ENCODE measurements at places on chromosomes 12 and 14. TPM values are rescaled to one million over a fixed set of nuclear protein-coding genes. Genes with fewer than 3 reads are reported as not detected.
A peak's percentile ranks its signal among the peaks of the same experiment; 100 is the strongest.

DNA sequence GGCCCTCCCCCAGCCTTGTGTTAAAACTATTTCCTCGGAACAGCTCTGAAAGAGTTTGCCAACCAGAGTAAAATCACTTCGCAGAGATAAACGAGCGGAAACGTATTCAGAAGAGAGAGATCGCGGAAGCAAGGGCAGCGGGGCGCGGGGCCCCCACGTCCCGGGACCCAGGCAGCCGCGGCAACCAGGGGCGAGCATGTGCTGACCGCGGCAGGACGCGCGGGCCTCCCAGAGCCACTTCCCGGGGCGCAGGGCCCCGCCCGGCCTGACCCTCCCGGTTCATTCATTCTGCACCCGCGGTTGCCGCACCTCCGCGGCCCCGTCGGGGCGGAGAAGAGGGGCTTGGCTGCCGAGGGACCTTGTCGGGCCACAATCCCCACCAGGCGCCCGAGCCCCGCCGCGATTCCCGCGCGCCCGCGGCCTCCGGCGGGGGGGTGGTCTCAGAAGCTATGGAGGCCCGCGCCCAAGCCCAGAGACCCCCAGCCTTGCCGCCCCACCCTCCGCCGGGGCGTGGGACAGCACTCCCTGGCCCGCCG lies 598 bp downstream of the UBE2N start:
- peak; percentile 33 for DNase-seq

GRCh38 chr12:94053676-94054075 lies 94.7 kb upstream of the PLXNC1 start:
- no peak for DNase-seq

DNA sequence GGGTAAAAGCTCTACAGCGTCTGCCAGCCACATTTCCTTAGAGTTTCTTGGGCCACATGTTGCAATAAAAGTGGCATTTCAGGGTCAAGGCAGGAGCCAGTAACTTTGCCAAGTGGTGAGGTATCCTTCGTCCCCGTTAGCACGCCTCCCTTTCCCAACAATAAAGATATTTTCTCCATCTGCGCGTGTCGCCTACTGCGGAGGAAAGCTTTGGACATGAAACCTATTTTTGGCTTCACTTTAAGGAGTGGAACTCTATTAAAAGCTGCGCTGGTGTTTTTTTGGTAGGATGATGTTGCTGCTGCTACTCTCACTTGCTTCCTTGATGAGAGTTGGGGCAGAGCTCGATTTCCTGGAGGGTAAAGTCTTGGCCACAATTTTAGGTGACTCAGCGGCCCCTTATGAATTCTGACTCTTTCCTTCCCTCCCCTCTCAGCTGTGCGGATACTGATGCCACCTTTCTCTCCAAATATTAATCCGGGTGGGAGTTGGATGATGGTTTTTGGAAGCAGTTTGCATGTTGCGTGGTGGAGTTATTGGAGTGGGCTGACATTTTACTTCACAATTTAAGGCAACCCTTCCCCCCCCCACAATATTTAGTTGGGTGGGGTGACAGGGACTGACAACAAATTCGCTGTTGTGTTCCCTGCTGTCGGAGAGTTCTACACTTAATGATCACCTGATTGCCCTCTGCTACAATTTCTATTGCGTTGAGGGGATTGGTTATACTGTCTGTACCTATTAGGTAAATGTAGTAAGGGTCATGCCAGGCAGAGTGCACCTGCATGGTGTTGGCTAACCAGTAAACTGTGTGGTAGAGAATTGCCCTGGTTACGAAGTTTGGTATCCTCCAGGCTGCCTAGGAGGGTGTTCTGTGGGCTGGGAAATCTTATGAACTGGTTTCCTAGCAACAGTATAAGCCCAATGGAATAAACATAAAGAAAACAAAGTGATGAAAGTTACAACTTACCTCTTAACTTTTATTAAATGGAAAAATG lies 1.1 kb downstream of the CCDC91 start:
- no peak for DNase-seq

DNA sequence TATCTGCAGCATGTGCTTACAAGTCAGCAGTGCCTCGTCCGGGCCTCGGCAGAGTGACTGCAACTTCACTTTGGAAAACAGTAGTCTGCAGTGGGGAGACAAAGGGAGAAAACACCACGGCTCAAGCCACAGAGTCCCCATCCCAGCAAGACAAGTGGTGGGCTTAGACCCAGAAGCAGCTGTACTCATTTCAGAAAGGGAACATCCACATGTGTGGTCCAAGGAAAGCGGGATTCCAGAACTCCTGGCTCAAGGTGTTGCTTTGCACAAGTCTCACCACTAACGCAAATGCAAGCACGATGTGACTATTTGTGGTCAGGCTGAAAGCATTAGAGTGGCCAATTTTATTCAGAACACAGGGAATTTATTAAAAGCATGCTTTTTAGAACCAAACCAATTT lies 198.3 kb downstream of the TTC7B start:
- no peak for DNase-seq

DNA sequence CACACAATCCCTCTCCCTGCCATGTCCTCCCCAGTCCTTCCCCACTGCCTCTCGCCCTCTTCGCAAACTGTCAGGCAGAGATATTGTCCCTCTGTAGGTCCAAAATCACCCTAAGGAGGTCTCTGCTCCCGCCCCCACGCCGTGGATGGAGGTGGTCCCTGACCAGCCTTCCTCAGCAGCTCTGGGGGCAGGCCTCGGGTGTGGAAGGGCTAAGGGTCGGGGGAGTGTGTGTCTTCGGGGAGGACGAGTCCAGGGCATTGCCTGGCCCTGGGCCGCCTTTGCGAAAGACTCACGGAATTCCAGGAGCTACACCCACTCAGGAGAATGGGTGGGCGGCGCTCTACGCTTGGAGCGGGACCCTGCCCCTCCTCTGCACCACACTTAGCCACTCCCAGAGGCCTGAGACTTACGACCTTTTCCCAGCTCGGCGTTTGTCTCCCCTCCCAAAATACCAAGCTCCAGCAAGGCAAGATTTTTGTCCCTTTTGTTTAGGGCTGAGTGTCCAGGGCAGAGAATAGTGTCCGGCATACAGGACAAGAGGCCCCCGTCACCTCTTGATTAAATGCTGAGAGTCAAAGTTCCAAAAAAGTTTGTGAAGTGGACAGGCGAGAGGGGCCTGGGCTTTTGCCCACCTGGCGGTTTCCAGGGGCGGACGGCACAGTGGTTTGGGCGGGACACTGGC lies 881 bp downstream of the PYGL start:
- no peak for DNase-seq

DNA sequence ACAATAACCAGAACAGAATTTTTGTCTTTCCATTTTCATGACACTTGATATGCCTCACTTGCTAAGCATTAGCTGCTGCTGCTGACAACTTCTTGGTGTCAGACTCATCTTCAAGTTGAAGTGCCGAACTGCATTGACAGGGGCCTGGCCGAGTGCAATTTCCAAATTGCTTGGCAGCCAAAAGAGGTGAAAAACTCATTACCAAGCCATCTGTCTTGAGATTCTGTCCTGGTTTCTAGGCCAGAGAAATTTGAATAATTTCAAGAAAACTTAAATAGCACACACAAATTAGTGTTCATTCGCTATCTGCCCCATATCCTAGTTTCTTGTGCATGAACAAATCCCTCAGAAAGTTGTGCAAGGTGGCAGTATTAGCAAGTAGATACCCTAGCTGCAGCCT lies 165.3 kb upstream of the RASSF8 start:
- no peak for DNase-seq

Gene RFX4
- not detected for total RNA-seq

DNA sequence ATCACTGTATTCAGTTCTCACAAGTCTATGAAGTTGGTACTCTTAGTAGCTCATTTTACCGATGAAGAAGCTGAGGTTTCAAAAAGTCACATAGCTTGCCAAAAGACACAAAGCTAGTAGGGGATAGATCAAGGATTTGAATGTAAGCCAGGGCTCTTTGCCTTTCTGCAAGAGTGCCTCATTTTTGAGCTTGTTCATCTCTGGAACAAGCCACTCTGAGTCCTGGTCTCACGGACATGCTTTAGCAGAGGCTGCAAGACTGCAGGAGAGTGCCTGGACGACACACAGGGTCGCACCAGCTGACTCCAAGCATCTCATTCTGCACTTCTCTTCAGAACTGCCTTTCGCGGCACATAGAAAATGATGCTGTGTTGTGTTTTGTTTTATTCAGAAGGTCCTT lies 3.7 kb downstream of the NUAK1 start:
- no peak for DNase-seq

- DNase-seq: no peak
Observed at GRCh38 chr12:90211017-90211416, 502.4 kb upstream of the ATP2B1 start.

Gene PRKCH
- total RNA-seq: 430 TPM

DNA sequence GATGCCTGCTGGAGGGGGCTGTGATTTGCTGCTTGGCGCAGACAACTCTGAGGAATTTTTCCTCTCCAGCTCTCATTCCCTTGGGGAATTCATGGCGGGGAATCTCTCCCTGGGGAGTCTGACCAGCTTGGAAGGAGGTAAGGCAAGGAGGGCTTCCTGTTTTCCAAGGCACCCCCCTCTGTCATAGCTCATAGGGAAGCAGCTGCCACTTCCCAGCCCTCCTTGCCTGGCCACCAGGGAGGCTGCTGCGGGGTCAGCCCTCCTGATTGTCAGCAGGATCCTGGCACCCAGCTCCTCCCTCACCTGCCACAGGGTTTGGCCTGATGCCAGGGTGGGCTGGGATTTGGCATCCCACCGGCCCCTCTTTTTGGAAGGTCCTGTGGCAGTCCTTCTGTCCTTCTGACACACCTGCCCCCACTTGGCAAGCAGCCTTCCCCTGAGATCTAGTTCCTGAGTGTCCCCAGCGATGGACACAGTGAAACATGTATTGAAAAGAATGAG lies 74.9 kb downstream of the TSPAN9 start:
- DNase-seq: no peak

GRCh38 chr12:132533584-132533958 lies 43.6 kb downstream of the FBRSL1 start:
- DNase-seq: no peak

Gene CCDC88C
- 260 TPM for total RNA-seq

DNA sequence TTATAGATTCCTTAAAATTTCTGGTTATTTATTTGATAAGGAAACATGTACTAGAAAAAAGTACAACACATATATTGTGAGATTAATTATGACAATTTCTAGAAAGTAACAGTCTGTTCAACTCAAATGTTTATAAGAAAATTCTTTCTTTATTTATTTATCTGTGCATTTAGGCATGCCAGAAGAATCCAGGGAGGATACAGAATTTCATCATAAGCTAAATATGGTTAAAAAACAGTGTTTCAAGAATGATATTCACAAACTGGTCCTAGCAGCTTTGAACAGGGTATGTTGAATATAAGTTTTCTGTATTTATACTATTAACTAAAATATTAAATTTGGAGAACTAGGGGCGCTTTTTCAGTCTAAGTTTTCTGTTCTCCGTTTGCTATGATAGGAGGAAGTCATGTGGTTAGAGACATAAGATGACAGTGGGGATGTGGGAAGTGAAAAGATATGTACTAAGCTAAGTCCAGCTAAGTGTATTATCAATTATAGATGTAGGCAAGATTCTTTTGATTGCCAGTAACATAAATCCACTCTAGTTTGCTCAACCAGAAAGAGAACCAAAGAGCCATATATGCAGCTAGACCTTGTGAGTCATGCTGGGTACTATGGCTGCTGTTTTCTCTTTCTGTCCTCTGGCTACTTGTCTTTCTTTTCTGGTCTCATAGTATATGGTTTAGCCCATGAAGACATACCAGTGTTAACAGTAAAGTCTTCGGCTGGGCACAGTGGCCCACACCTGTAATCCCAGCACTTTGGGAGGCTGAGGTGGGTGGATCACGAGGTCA lies 39.0 kb downstream of the LRRK2 start:
- no peak for DNase-seq

DNA sequence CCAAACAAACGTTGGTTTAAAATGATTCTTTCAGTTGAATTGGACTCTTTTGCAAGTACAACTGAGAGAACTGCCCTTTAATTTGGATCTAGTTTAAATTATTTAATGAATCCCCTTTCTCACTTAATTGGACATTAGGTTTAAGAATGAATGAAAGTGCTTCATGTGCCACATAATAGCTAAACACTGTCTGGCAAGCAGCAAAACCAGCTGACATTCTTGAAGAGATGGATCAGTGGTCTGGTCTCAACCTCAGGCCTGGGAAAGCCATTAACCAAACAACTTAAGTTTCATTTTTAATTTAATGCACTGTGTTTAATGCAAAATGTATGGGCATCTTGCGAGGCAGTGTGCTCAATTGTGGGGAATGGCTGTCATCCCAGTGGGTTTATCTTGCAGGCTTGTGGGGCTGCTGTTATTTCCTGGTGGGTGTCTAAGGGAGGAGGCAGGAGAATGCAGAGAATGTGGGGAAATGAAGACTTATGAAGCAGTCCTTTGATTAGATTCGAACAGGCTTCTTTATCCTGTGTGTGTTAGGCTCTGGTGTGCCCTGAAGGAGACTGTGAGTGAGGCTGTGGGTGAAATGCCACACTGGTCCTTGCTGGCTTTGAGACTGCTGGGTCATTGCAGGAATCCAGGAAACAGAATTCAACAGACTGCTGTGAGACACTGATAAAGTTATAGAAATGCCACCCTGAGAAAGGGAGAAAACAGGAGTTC lies 144.1 kb upstream of the PELI2 start:
- DNase-seq: no peak

Gene NTS
- not detected for total RNA-seq

DNA sequence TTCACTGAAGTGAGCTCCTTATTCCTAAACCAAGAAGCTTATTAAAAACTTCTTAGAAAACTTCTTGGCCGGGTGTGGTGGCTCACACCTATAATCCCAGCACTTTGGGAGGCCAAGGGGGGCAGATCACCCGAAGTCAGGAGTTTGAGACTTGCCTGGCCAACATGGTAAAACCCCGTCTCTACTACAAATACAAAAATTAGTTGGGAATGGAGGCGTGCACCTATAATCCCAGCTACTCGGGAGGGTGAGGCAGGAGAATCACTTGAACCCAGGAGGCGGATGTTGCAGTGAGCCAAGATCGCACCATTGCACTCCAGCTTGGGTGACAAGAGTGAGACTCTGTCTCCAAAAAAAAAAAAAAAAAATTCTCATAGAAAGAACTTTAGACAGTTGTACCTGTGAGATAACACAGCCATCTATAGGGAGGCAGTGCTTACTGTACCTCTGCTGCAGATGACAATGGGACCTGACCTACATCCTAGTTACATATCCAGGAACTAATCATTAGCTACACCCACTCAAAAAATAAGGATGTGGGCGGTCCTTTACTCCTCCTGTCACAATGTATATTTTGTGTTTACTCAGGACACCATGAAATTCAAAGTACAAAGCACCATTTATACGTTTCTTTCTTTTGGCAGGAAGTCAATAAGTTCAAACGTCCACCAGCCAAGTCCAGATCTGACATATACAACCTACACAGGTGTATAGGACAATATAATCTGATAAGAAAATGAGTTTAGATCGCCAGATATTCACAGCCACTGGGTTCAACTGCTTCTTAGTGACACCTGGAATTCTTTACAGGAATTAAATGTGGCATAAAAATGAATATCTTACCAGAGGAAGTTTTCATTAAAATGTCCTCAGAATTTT lies 14.9 kb downstream of the STXBP6 start:
- no peak for DNase-seq

Gene TEX22
- 0.93 TPM for total RNA-seq

- no peak for DNase-seq
Observed at GRCh38 chr12:31828071-31828470, 99.2 kb upstream of the AMN1 start.
